CMK (cell line): ENCODE measurements at places on chromosomes 3 and 15.

- DNase-seq = no peak
These were observed 132.6 kb upstream of the TBL1XR1 start for GRCh38 chr3:177329854-177330253.

GRCh38 chr15:100434038-100434437 lies 92.3 kb upstream of the ADAMTS17 start:
- no peak for DNase-seq

GRCh38 chr3:30795176-30795575 lies 99.3 kb downstream of the GADL1 start:
- DNase-seq = no peak

- DNase-seq = no peak
These were observed 111.8 kb downstream of the ASB7 start for GRCh38 chr15:100714034-100714748.

GRCh38 chr3:50603261-50604109 lies 8.1 kb downstream of the CISH start:
- no peak for DNase-seq

DNA sequence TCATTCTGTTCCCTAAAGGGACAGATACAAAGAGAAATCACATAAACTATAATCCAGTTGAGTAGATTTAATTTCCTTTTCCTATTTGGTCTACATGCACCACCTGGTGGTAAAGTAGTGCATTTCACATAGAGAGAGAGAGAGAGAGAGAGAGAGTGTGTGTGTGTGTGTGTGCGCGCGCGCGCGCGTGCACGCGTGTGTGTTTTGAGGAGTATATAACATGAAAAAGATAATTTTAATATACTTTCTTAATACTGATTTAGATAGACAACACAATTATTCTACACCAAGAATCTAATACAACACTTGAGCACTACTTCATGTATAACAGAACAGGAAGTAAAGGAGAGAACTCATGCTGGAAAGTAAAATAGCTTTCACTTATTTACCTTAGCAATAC lies 1.1 kb upstream of the FGF7 start:
- DNase-seq = peak; percentile 21

- DNase-seq = no peak
These were observed 61.7 kb downstream of the TFDP2 start for GRCh38 chr3:142087676-142088075.

DNA sequence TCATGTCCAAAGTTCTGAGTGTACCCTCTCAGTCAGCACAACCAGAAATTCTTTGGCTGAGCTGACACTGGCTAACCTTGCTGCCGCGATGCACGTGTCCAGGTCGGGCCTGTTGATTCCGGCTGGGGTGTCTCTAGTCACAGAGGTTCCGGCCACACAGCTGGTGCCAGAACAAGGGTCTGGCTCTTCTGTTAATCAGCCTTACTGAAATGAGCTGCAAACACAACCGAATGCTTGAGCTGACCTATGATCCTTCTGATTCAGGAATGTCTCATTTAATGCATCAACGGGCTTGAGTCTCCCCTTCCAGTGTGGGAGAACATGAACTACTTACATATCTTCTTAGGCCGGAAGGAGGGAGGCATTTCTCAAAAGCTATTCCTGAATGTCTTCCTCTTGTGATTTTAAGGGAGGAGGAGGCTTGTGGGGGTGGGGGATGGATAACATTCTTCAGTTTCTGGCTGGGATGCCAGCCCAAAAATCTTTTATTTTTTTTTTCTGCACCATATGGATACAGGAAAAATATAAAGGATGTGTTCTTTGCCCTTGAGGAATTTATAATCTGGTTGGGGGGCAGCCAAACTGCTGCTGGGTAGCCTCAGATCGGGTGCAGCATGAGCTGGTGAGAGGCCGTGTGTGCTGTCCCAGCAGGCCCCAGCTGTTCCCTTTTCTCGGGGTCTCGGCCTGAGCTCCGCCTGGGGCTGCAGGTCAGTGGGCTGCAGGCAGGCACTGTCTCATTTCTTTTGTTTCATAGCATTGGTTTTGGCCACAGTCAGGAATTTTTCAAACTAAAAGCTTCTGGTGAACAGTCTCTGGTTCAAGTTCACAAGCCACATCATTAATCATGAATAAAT lies 319.1 kb upstream of the TBL1XR1 start:
- no peak for DNase-seq

DNA sequence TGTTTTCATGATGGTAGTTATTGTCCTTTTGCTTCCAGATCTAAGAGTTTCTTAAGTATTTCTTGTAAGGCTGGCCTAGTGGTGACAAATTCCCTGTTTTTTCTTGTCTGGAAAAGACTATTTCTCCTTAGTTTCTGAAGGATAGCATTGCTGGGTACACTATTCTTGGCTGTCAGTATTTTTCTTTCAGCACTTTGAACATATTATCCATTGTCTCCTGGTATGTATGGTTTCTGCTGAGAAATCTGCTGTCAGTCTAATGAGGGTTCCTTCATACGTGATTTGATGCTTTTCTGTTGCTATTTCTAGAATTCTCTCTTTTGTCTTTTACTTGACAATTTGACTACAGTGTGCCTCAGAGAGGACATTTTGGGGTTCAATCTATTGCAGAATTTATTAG lies 134.3 kb downstream of the CGGBP1 start:
- no peak for DNase-seq

DNA sequence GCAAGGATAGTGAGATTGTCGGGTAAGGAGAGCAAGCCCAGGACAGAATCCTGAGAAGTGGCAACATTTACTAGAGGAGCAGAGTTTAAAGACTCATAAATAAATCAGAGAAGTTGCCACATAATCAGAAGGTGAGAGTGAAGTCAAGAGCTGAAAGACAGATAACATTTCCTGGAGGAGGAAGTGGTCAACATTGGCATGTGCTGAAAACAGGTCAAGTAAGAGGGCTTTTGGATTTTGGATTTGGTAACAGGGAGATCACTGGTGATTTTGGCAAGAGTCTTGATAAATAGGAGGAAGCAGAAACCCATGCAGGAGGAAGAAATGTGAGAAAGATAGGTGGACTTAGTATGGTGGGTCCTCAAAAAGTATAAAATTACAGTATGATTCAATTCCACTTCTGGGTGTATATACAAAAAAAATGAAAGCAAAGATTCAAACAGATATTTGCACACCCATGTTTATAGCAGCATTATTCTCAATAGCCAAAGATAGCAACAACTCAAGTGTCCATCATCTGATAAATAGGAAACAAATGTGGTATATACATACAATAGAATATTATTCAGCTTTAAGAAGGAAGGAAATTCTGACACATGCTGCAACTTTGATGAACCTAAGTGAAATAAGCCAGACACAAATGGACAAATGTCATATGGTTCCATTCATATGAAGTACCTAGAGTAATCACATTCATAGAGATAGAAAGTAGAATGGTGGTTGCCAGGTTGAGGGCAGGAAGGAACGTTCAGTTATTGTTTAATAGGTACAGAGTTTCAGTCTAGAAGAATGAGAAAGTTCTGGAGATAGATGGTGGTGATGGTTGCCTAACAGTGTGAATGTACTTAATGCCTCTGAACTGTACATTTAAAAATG lies 27.3 kb upstream of the MBNL1 start:
- DNase-seq = no peak

- no peak for DNase-seq
These were observed 22.2 kb downstream of the SCN11A start for GRCh38 chr3:39029556-39029955.

GRCh38 chr3:2937592-2937991 lies 172.6 kb downstream of the IL5RA start:
- DNase-seq = no peak

DNA sequence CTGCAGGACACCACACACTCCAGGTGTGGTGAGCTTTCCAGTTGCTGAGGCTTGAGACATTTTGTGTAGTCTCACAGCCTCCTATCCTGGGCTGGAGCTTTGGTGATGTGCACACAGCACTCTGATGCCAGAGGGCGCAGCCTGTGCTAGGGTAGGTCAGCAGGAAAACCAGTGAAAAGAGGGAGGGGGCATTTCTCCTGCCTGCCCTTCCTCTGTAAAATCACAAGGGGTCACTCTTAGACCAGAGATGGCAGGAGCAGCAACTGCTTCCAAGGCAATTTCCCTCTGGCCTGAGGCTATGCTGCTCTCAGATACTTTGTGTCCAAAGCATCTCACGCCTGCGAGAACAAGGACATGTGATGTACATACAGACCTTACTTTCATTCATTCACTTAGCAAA lies 16.5 kb upstream of the MUSTN1 start:
- peak; percentile 45 for DNase-seq
